ENCODE measurements at places on chromosomes 11 and 22. TPM values are rescaled to one million over a fixed set of nuclear protein-coding genes. Genes with fewer than 3 reads are reported as not detected.

- DNase-seq = no peak
These were observed 66.3 kb upstream of the PRDM11 start for GRCh38 chr11:45079943-45080719.

DNA sequence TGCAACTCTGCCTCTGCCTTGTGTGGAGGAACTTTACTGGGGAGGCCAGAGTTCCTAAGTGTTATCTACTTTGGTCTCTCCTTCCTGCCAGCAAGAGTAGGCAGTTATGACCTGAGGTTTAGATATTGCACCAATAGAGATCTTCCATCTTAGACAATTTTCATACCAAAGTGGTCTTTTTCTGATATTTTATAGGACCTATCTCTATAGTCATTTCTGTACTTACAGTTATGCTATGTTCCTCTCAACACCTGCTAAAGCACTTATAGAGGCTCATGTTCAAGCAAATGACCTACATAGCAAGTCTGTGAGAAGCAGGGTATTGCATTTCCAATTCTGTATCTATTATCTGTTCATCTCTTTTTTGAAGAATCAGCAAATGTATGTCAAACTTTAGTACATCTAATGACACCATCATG, 80.8 kb downstream of the HORMAD2 start:
- DNase-seq = no peak

GRCh38 chr11:132745306-132745705, 787.0 kb downstream of the OPCML start:
- DNase-seq = no peak

The RAB39A gene
- total RNA-seq = 6.2 TPM

- no peak for DNase-seq
These were observed 60.4 kb downstream of the FEZ1 start for GRCh38 chr11:125435461-125436238.

DNA sequence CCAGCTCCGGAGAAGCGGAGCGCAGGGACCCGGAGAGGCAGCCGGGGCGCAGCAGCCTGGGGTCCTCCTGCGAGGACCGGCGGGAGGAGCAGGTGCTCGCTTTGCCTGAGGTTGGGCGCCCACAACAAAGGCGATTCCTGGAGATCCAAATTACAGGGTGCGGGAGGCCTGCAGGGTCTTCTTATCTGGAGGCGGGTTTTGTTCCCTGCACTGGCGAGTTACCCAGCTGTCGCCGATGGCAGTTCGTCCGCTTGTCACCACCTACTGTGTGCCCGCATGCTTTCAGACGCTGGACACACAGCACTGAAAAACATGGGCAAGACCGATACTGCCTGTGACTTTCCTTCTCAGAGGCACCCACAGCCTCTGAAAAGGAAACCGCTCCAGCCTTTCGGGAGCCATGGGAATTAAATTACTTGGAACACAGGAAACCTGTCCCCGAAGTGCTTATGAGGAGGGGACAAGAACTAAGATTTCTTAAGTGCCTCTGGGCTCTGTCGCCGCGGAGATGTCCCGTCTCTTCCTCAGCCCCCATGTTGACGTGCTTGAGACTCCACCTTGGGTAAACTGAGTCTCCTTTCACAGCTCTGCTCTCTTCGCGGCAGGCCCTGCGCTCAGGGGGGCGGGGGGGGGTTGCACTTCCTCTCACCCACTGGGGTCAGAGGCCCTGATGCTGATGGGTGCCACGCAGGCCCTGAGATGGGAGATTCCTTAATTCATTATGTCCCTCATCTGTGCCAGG, 1.3 kb upstream of the ZFTA start:
- no peak for DNase-seq

DNA sequence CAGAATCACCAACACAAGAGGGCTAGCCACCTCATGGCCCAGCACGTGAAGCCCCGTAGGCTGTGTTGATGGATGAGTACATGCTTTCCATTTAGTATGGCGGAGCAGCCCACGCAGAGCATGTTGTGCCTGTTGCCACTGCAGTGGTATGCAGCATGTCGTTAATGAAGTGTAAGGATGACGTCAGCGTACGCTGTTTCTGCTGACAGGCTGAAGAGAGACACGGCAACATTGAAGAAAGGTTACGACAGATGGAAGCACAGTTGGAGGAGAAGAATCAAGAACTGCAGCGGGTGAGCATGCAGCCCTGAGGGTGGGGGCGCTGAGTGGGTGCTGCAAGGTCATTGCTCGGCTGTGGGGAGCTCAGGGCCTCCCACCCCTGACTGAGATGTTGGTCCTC, 62.8 kb downstream of the PPFIA1 start:
- no peak for DNase-seq

- no peak for DNase-seq
These were observed 73.7 kb downstream of the JAM3 start for GRCh38 chr11:134142536-134142935.

- no peak for DNase-seq
These were observed 148.7 kb upstream of the PGR start for GRCh38 chr11:101278286-101278685.

DNA sequence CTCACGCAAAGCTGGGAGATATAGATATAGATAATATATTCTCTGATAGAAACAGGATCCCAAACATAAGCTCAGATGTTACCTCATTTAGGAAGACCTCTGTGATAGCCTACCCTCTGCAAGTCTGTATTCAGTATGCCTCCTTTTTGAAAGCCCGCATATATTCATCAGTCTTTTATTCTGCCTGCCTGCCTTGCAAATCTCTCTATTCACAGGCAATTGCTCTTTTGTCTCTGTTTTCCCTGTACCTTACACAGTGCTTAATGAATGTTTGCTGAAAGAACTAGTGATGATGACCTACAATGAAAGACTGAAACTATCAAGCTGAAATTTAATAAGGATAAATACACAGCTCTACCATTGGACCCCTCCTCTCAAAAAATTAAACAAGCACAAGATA, 18.4 kb downstream of the DEUP1 start:
- no peak for DNase-seq

GRCh38 chr11:35553831-35554230, 28.4 kb upstream of the PAMR1 start:
- no peak for DNase-seq

The THRSP gene
- total RNA-seq = not detected

GRCh38 chr22:40541300-40541699, 95.2 kb downstream of the MRTFA start:
- no peak for DNase-seq

The FXYD6 gene
- total RNA-seq = 5.4 TPM

DNA sequence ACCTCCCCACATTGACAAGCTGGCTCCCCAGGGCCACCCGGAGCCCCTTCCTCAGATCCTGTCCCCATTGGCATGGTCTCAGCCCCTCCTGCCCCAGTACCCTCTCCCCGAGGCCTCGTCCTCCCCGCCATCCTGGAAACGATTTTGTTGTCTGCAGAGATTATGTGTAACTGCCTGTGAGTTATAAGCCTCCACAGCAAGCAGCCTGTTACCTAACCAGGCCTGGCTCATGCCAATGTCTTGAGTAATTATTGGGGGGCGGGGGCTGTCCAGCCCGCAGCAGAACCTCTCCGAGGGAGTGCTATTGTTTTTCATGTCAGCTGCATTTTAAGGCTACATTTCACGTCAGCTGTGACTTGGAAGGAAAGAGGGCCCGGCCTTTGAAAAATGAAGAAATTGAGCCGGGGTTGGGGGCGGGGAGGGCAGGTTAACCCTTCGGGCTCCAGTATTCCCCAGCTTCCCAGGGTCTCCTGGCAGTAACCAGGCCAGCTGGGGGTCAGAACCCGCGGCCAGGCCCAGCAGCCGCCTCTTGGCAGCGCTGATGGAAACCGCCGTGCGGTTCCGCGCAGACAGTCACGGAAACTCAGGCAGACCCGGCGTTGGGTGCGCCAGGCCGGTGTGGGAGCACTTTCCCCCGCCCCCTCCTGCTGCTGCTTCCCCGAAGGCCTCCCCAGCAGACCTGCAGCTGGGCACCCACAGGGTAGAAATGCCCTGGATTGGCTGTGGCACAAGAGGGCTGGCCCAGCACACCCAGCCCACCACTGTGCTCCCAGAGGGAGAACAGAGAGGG, 59.5 kb downstream of the CDKN1C start:
- no peak for DNase-seq

- DNase-seq = no peak
These were observed 10.3 kb upstream of the UCP3 start for GRCh38 chr11:74019104-74019738.

DNA sequence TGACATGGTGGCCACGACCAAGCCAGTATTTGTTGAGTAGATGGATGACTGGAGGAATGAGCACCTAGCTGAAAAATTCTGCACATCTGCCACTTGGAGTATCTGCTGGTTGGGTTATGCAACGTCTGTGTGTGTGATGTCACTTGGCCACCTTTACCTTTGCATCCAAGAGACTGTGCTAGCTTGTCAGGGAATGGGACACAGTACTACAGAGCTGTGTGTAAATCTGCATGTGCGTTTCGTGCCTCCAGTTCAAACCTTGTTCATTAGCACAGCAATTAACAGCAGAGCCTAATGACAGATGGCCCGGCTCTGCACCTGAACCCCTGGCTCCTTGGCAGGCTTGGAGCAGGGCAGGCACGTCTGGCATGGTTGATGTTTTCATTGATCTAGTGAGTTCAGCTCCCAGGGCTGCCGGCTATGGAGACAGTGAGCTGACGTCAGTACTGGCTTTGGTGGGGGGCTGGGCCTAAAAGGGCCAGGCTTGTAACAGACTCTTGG, 188.4 kb upstream of the NAV2 start:
- DNase-seq = no peak

GRCh38 chr11:119472186-119472855, 49.3 kb upstream of the THY1 start:
- no peak for DNase-seq

- no peak for DNase-seq
These were observed 100.8 kb downstream of the SHANK2 start for GRCh38 chr11:71151561-71151960.

The PATE2 gene
- total RNA-seq = 0.53 TPM

The FOLR2 gene
- not detected for total RNA-seq

DNA sequence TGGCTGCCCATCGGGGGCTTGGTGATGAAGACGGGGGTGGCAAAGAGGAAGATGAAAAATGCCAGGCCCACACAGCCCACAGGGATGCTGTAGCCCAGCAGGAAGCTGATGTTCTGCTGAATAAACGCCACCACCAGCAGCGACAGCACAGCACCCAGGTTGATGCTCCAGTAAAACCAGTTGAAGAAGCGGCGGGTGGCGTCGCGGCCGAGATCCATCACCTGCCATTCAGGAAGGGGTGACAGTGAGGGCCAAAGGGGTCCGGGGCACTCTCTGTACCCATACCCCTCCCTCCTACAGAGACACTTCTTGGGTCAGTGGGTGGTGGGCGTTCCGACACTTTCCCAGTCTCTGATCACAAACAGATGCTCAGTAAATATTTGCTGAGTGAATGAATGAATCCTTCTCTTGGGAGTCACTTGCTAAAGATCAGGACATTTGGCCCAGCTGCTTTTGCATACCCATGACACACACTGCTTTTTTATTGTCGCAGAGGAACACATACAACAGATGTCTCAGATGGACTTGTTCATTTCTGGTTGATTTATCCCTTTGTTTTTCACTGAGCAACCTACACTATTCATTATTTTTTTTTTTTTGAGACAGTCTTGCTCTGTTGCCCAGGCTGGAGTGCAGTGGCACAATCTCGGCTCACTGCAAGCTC, 5.2 kb downstream of the SLC15A3 start:
- DNase-seq = no peak

- DNase-seq = no peak
These were observed 2.0 kb upstream of the C11orf42 start for GRCh38 chr11:6203327-6203726.

DNA sequence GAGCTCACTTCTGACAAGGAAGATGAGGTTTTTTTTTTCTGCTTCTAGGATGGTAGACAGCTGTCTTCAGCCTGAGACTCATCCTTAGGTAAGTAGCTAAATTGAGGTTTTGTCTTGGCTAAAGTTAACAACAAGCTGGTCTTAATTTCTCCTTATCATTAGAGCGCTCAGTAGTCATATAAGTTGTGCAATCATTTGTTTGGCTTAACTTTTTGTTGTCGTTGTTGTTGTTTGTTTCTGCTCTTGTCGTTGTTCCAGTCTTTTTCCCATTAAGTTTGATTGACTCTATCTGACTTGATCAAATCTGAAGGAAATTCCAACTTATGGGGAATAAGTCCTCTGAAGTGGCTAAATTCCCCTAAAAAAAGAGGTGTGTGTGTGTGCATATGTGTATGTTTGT, 33.0 kb downstream of the GLYATL2 start:
- no peak for DNase-seq

- no peak for DNase-seq
These were observed 29.4 kb upstream of the TH start for GRCh38 chr11:2200957-2201519.

The GAL gene
- total RNA-seq = not detected

DNA sequence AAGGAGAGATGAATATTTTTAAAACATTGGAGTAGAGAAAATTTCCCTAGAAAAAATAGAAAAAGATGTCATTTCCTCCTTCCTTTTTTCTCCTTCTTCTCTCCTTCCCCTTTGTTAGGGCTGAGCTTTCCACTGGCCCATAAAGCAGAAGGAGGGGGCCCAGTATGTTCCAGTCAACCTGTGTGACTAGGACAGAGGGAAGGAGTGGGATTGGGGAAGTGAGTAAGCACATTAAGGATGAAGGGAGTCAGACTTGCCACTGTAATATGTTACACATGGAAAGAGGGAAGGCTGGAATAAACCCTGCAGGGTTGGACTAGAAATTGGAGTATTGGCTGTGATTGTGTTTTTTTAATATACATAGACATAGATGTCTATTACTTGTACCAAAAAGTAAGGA, 20.1 kb upstream of the SPINDOC start:
- no peak for DNase-seq

DNA sequence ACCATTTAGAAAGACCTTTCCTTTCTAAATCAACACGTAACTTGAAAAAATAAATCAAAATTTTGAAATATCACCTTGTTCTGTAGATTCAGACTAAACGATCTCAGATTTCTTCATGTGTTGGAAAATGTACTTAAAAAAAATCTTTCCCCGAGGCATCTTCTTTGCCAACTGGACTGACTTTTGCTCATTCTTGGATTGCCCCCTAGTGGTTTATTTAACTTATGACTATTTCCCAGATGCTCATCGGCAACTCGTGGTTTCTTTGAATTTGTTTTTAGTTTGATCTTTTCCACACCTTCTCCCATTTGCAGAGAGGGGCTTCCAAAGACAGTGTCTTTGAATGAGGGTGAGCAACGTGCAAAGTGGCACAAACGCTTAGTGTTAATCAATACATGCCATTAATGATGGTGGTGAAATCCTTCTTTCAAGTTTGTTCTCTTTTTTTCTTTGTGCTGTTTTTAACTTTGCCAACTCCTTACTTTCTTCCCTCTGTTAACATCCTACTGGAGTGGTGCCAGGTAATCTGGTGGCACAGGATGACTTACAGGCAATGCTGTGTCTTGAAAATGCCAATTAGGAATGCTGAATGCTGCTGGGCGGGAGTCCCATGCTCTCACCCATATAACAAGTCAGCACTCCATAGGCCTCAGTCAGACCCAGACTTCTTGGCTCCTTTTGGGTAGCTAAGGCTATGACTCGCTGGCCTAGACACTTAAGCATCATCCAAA, 18.3 kb downstream of the PRSS23 start:
- DNase-seq = peak; percentile 73

Data from SK-MEL-5 (cell line).